Tibial artery (tissue), 4 donors: ENCODE measurements at places on chromosomes 11 and 22.

GRCh38 chr11:133064152-133064877, 468.0 kb downstream of the OPCML start:
- peak; percentile 43 for DNase-seq

GRCh38 chr11:114195981-114196731, 100.0 kb upstream of the NNMT start:
- no peak for DNase-seq

GRCh38 chr11:4577761-4578160, 3.8 kb upstream of the OR52I2 start:
- DNase-seq, result no peak

- DNase-seq, result no peak
Measured at GRCh38 chr11:9120664-9121468, 29.5 kb upstream of the SCUBE2 start.

- DNase-seq, result peak; percentile 10
Measured at GRCh38 chr22:49212002-49212401, 615.7 kb downstream of the BRD1 start.

DNA sequence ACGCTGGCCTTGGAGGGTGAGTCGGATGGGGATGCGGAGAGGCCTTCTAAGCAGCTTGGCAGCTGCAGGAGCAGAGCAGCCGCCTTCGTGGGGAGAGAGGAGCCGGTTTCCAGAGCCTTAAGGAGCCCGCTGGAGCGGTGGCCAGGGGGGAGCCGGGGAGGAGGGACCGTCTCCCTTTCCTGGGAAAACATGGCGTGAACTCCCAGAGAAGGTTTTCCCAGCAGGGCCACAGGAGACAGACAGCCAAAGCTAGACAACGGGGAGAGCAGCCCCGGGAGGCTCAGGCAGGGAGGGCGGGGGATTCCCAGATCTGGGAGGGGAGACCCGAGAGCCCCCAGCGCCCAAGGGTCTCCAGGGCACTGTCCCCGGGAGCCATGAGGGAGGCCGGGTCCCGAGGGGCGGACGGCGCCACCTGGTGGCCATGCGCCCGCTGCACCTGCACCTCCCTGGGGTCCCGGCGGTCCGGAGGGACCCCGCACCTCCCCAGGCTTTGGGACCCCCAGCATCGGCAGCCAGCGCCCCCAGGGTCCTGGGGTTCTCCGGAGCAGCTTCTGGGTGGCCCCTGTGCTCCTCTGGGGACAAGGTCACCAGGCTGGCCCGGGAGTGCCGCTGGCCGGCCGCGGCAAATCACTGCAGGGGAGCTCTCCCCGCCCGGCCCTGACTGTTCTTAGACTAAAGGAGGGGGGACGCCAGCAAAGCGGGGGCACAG, 2.4 kb upstream of the SYT8 start:
- no peak for DNase-seq

GRCh38 chr11:134543241-134543640, 131.2 kb upstream of the B3GAT1 start:
- no peak for DNase-seq

GRCh38 chr11:128053981-128054931, 533.1 kb downstream of the ETS1 start:
- no peak for DNase-seq

DNA sequence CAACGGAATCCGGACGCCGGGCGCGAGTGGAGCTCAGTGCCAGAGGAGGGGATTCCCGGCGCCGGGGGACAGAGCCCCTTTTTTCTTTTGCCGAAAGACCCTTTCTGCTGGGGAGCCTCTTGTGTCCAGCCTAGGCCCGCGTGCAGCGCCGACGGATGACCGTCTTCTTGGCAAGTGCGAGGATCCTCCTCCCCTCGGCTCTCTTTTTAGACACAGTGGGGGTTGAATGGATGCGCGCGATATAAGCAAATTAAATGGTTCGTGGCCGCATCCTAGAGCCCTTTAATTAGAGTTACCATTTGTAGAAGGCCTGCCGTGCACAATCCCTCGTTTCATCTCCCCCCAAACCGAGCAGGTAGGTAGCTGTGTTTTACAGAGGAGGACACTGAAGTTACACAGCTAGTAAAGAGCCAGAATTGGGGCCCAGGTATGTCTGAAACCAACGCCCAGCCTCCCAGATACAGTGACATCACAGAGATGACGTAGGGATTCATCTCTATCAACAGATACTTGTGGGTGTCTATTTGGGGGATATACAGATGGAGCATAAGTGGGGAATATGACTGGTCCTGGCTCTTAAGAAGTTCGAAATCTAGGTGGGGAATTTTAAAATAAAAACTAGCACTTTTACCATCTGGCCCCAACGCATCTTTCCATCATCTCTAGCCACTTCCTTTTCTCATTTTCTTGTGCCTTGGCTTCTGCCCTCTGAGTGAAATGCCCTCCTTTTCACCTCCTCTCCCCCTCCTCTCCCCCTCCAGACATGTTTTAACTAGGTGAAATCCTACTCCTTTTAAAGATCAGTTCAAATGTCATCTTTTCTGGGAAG, 875 bp downstream of the TCP11L1 start:
- DNase-seq, result no peak

DNA sequence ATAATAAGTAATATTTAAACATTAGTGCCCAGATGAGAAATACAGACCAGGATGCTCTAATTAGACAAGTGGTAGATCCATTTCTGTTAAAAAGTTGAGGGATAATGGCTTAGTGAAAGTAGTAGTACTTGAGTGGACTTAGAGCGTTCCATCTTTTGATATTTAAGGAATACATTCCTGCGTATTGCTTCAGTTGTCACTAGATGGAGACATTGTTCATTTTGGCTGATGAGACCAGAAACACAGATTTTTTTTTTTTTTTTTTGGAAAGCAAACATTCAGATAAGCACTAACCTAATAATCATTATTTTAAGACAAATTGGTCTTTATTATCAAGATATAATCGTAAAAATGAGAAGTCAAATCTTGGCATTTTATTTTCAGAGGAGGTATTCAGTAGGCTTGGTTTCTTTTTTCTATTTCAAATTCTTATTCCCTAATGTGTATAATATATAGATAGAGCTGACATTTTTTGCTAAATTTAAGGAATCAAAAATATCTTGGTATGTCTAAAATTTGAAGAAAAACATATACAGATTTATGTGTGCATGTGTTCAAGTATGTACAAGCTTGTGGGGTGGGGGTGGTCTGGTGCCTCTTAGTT, 92.9 kb downstream of the DYNC2H1 start:
- no peak for DNase-seq

- no peak for DNase-seq
Measured at GRCh38 chr11:95895815-95896214, 28.1 kb downstream of the MTMR2 start.

GRCh38 chr11:3230636-3231549, 1.3 kb downstream of the MRGPRE start:
- no peak for DNase-seq

GRCh38 chr11:59463190-59463641, 6.5 kb downstream of the OR4D6 start:
- no peak for DNase-seq

- DNase-seq, result peak; percentile 60
Measured at GRCh38 chr11:130146796-130147195, 12.8 kb upstream of the ST14 start.

GRCh38 chr22:20299746-20300136, 20.1 kb downstream of the DGCR6L start:
- DNase-seq, result no peak

- no peak for DNase-seq
Measured at GRCh38 chr11:44823868-44824267, 97.1 kb downstream of the TSPAN18 start.

GRCh38 chr22:36291831-36292740, 39.2 kb downstream of the APOL1 start:
- DNase-seq, result peak; percentile 65

DNA sequence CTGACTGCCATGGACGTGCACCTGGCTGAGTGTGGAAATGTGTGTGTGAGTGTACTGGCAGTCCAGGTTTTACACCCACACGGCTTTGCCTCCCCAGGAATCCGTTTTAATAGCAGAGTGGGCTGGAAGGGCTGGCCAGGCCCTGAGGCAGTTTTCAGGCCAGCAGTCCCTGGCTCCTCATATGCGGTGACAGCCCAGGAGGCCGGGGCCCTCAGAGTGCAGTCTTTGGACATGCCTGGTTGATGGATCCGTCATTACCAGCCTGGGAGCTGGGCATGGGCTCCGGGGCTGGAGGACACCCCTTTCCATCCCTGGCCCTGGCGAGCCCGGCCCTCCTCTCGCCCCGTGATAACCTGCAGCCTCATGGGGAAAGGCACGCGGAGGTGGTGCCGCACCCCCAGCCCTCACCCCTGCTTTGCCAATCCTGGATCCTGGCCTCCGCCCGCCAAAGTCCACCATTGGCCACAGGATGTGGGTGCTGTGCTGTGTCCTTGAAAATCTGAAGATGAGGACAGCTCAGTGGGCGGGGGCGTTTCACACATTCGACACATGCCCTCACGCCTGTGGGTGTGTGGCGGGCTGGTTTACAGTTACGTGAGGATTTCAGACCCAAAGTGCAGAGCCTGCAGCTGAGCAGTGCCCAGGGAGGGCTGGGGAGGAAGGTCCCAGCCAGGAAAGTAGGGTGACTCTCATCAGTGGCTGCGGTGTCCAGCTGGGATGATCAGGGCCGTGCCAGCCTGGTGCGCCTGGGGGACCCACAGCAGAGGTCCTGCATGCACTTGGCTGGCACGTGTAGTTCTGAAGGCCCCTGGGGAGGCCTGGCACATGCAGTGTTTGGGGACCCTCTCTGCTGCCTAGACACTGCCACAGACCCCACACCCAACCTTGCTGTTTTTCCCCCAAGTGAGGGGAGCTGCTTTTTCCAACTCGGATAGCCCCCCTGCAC, 55.1 kb downstream of the RTN4R start:
- DNase-seq, result no peak

DNA sequence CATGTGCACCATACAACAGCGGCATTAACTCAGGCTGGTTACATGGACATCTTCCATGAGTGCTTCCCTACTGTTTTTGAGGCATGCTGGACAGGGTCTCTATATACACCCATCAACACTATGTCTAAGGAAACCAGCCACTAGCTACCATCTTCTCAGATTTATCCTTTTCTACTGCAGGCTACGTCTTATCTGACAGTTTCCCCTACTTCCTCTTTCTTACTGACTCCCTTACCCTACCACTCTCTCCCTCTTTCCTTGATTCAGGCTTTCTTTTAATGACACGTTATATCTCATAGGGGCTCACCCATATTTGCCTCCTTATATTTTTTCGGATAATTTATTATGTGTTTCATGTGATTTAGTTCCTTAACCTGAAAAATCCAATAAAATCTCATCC, 41.8 kb downstream of the DDI1 start:
- DNase-seq, result no peak

DNA sequence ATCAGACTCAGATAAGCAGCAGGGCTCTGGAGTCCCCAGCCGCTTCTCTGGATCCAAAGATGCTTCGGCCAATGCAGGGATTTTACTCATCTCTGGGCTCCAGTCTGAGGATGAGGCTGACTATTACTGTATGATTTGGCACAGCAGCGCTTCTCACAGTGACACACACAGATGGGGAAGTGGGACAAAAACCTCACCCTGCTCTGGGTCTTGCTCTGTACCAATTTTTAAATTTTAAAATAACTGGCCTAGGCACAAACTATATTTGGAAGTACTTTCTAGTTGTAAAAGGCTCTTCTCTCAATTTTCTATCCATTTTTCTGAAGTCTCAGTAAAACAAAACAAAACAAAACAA, 131.7 kb downstream of the VPREB1 start:
- no peak for DNase-seq

- DNase-seq, result no peak
Measured at GRCh38 chr11:134742956-134743819, 331.1 kb upstream of the B3GAT1 start.

- DNase-seq, result no peak
Measured at GRCh38 chr11:113827477-113827876, 47.9 kb downstream of the CLDN25 start.

DNA sequence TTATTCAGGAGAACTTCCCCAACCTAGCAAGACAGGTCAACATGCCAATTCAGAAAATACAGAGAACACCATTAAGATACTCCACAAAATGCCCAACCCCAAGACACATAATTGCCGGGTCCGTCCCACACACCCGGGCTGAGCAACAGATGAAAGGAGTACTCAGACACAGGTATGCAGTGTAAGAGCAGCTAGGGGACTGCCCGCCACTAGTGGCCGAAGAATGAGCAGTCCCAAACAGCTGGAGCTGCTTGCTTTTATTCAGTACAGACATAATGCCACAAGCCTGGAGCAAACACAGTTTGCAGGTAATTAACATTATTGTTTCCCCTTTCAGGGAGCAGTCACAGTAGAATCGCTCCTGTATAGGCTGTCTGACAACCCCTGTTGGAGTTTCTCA, 364.6 kb downstream of the LUZP2 start:
- DNase-seq, result no peak

GRCh38 chr11:45739866-45740265, 65.1 kb upstream of the SLC35C1 start:
- DNase-seq, result no peak

DNA sequence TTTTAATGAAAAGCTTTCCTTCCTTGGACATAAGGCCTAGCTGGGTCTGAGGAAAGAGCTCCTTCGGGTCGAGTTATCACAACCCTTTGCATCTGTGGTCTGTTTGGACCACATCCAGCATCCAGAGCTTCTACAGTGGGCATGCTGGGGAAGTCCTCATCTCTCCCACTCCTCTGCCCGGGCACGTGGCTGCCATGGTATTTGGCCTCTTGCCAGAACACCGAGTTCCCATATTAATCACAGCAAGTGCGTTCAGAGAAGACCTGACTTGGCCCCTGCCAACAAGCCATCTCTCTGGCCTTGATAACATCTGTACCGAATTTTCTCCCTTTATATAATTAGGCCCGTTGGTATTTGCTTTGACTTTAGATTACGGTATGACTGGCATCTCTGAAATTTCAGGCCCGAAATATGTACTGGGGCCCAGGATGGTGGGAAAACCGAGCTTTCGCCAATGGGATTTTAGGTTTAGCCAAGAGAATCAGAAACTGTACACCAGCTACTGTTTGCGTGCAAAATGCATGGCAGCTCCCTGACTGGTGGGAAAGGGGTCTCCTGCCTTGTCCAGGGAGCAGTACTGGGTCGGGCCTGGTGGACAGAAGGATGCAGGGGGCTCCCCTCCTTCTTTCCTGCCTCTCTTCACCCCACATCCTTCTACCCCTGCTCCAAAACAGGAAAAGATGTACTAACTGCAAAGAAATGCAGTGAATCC, 90.0 kb downstream of the MICAL2 start:
- DNase-seq, result peak; percentile 69

DNA sequence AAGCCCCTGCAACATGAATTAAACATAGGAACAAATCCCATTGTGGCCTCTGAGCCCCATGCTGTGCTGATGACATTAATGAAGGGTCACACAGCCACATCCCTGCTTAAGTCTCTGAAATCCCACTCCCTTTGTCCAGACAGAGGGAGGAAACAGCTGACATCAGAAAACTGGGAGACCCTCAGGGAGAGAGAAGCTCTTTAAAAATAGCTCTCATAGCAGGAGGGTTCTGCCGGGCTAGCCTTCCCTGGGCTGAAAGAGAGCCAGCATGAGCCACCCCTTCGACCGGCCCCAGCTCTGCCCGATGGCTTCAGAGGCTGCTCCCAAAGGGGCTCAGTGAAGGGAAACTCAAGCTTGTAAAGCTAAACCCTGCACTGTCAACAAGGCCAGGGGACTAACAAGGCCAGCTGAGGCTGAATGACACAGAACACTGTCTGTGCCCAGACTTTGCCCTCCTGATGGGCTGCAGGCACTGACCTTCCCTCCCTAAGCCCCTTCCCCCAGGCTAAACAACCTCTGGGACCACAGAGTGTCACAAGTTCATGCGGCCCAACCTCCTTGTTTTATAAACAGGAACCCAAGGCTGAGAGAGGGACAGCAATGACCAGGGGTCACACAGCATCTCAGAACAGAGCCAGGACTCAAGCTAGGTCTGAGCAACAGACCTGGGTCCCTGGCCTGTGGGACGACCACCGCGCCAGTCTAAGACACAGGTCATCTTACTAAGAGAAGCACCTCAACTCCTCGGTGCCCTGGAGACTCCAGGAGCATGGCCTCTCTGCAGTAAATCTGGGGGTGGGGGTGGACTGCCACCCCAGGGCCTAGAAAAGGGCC, 163.8 kb downstream of the CHST1 start:
- no peak for DNase-seq
